ENCODE measurements at places on chromosomes 6 and 20. TPM values are rescaled to one million over a fixed set of nuclear protein-coding genes. Genes with fewer than 3 reads are reported as not detected.

- no peak for DNase-seq
Observed at GRCh38 chr6:5776706-5777390, 229.9 kb downstream of the NRN1 start.

GRCh38 chr20:37406010-37406998 is 60.4 kb downstream of the SRC start:
- peak; percentile 66 for DNase-seq

DNA sequence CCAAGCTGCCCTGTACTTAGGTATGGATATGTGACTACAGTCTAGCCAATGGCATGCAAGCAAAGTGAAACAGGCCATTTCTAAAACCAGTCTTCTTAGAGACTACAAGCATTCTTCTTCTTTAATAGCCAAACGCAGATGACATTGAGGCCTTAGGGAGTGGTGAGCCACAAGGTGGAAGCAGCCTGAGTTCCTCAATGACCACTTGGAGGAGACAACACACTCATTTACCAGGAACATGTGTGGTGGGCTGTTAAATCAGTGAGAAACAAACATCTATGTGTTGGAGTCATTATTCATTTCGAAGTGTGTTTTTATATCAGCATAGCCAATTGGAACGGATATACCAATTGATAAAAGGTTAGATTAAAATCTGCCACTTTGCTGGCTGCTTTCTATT is 122.0 kb downstream of the GFRAL start:
- peak; percentile 32 for DNase-seq

- DNase-seq = no peak
Observed at GRCh38 chr6:21609881-21610329, 16.4 kb downstream of the SOX4 start.

- no peak for DNase-seq
Observed at GRCh38 chr6:34159844-34160243, 14.0 kb upstream of the GRM4 start.

DNA sequence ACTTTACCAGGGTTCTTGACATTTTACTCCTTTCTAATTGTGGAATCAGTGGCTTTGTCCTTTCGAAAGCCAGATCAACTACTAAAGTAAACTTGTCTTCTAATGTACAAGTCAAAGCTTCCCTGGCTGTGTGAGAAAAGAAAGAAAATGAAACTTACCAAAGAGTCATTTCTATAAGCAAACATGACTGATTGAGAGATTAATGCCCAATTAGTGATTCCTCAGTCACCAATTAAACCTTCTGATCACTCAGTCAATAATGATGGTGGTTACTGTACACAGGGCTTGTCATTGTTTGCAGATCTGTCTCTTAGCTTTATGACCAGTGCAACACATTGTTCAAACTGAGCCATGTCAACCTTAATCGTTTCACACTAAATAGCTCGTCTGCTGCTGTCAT is 1168.4 kb upstream of the CITED2 start:
- DNase-seq = no peak

Gene NMBR
- not detected for total RNA-seq

DNA sequence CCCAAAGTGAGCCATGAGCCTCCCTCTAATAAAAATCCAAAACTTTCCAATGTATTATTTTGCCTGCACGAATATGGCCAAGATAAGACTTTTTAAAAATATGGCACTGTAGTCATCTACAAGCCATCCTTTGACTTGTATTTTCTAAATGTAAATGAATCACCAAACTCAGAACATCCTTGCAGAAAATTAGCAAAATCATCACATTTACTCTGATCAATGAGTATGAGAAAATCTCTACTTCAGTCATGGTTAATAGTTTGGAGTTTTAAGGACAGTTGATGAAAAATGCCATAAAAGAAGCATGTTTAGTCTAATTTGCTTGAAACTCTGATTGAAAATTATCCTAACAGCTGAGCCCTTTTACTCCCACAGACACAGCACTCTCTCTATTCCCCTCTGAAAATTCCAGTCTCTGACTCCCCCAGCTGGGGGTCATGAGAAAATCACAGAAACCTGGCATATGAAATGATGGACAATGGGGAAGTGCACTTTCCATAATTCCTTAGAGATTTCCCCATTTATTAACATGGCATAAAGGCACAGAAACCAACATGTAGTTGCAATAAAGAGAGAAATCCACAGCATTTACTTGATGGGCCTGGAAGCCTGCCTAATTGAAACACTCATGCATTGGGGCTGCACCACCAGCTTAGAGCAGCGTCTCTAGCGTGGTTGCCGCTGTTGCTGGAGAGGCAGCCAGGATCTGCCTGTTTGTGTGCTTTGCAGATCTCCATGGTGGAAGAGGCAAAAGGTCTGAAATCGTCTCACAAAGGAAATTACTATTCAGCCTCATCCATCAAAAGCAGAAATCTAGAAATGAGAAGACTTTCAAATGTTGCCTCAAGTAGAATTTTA is 214.0 kb downstream of the WDR27 start:
- no peak for DNase-seq

GRCh38 chr6:155352811-155353210 is 38.5 kb upstream of the TFB1M start:
- no peak for DNase-seq

Gene LAMA2
- total RNA-seq = 2.2 TPM

DNA sequence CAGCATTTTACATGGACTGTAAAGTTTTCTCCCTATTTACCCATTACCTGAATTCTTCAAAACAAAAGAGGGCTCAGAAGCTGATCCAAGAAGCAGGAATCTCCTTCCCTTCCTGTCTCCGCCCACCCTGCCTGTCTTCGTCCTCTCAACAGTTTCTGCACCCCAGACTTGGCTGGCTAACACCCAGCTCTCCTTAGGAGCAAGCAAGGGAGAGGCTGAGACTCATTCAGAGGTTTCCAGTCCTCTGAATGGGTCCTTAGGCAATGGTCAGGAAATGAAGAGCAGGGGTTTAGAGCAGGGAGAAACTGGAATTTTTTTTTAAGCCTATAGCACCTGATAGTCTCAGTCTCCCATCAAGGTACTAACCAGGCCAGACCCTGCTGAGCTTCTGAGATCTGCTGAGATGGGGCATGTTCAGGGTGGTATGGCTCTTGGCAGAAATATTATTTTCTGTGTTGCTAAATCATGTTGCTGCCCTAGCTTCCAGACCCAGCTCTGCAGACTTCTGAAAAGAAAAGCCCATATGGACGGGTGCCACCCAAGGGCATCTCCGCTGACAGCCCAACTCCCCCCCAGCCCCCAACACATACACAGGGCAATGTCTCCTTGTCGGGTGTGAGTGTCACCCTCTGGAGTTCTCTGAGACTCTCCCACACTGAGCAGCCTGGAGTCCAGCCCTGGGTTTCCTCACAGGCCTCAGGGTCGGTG is 74.6 kb upstream of the CD93 start:
- DNase-seq = no peak

- DNase-seq = no peak
Observed at GRCh38 chr20:50694379-50695134, 3.2 kb upstream of the RIPOR3 start.

- no peak for DNase-seq
Observed at GRCh38 chr20:49562311-49563014, 5.5 kb downstream of the PTGIS start.

DNA sequence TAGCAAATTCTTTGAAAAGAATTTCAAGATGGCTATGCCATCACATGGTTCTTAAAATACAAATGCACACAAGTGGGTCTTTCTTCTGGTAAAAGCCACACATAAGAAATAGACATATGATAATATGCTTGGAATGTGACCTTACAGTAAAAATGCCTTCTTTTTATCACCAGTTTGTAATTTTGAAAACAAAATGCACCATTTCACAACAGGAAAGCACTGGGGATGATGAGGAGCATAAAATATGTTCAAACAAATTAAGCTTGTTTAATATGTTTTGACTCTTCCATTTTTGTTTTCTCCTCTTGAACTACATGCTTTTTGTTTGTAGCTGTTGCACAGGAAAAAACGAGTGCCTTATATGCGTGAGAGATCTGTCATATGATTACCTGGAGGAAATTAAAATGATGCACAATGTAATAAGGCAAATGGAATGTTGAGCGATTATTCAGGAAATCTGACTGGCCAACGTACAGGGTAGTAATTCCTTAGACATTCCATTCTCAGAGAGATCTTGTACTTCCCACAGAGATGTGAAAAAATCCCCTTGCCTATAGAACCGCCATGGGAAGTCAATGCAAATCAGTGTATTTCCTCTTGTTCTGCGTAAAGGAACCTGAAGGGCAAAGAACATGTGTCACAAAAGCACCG is 911.6 kb downstream of the TFAP2A start:
- DNase-seq = peak; percentile 74

DNA sequence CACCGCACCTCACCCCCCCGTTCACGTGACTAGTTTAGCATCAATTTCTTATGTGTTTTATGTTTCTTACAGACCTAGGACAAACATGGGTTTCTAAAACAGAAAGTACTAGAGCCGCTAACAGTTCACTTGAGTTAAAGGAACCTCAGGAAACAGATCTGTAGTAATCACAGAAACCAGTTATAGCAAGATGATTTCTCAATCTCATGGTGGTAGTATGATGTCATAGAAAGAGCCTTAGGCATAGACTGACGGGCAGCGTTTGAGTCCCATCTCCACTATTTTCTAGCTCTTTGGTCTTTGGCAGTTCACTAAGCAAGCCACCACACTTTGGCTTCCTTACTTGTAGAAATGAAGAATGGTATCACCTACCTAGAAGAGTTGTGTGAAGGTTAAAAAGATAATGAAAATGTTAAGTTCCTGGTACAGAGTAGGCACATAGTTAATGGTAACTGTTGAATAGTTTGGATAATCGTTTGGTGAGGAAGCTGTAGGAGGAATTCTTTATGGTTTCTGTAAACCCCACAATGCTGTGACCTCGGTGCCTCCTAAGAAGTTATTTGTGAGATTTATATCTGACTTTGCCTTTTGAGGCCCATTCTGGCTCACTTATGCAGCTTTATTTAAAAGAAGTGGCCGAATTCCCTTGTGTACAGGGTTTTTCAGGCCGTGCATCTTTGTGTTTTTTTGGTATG is 21.3 kb downstream of the CTNNBL1 start:
- DNase-seq = peak; percentile 18

DNA sequence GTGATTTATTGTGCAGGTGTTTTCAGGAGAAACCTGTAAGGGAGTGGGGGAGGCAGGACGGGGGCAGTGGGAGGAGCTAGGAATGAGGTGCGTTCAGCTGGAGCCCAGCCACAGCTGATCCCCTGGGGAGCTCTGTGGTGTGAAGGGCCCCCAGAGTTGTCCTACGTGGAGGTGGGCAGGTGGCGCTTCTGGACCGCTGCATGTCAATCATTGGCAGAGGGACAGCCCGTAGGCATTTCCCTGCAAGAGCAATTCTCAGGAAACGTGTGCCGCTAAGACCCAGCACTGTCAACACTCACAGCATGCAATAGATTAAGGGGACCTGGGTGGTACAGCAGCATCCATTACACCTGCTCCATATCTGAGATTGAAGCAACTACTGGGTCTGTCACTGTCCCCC is 88.0 kb downstream of the PRND start:
- no peak for DNase-seq

DNA sequence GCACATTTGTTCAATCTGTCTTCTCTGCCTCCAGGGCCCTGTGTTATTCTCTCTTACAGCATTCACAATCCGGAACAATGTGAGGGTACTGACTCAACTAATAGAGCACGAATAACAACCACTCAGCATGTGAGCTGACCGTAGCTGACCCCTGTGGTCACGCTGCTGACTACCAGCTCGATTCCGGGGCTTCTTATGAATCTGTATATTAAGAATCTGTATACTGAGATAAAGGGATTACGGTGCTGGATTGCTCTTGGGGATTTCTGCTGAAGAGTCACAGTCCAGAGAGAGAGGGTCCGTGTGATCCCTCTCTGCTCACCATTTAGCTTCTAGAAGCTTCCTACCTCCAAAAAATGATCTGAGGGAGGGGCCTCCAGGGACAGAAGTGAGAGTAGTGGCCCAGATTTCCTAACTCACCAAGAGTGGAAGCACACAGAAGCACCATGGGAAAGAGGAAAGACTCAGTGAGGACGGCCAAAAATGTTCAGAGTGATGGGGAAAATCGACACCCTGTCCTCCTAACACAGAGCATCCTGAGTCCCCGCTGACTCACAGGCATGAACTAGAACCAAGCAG is 156.2 kb downstream of the THBS2 start:
- no peak for DNase-seq

DNA sequence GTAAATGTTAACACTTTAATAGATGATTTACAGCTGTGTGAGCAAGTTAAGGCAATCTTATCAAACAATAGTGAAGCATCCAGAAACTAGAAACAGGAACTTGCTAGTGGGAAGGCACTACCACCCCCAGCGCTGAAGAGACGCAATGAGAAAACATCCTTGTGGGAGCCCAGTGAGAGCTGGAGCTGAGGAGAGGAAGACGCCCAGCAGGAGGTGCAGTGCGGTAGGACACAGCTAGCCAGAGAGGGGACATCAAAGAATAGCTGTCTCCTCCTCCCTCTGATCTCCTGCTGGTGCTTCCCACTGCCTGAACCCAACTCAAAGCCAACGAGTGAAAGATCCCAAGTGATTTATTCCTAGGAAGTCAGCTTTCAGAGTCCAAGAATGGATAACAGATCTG is 140.3 kb downstream of the COL12A1 start:
- peak; percentile 95 for DNase-seq

Gene PRIM2
- 42.1 TPM for total RNA-seq

GRCh38 chr20:60073504-60073903 is 115.3 kb downstream of the CDH26 start:
- no peak for DNase-seq

DNA sequence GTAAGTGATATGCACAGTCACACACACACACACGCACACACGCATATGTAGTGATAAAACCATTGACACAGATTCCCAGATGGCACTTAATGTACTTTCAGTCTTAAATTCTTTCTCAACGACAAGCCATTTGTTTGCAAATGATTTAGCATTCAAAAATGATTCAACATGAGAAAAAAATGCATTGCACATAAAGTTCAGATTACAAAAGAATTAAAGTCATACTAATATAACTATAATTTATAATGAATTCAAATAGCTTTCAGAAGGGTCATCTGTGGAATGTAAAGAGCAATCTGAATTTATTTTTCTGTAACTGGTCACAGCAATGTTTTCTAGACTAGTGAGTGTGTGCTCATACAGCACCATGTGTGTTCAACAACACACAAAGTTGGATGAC is 521.6 kb upstream of the ZNF337 start:
- DNase-seq = no peak

GRCh38 chr20:9912858-9913434 is 74.1 kb upstream of the PAK5 start:
- DNase-seq = peak; percentile 64
